ENCODE measurements at places on chromosomes 1 and 21.
A peak's percentile ranks its signal among the peaks of the same experiment; 100 is the strongest.

GRCh38 chr21:42779431-42779861 lies 99.9 kb downstream of the WDR4 start:
- no peak overlapping the region for H3K4me3 ChIP-seq
- H3K27ac ChIP-seq, result no peak overlapping the region
- peaks cover 2% of the 10 kb centered on the region for H3K36me3 ChIP-seq
- peaks cover 16% of the 10 kb centered on the region for H3K4me1 ChIP-seq
- DNase-seq, result no peak

- H3K4me1 ChIP-seq, result peaks cover 11% of the 10 kb centered on the region
- H3K4me3 ChIP-seq, result no peak overlapping the region
- H3K36me3 ChIP-seq, result peaks cover 12% of the 10 kb centered on the region
- no peak for DNase-seq
- no peak overlapping the region for H3K27ac ChIP-seq
These were observed 5.2 kb downstream of the LEPR start for GRCh38 chr1:65425697-65426096.

DNA sequence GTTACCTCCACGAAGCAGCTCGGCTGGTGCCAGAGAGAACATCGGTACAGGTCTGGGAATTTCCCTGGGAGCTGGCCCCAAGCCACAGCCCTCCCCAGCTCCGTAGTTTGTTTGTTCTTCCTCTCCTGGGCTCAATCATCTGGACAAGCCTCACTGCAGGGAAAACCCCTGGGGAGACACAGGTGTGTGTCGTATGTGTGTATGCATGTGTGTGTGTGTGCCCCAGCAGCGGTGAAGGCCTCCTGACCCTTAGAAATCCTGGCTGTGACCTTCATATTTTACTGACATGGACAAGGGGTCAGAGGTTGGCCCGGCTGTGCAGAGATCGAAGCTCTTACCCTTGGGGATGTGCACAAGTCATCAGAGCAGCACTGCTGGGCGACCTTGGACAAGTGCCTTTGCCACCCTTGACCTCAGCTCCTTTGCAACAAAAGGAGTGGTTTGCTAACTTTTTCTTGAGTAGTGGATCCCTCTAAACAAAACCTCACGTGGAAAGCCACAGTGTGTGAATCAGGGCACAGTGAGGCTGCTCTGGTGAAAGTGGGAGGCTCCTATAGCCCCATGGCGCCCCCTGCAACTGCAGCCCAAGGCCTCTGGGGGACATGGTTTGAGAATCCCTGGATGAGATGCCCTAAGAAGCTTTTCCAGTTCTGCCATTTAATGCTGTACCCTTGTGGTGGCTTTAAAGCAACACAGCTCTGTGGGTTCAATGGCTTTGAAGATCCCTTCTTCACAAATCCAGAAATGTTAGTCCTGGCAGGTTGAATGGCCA lies 12.3 kb upstream of the IL22RA1 start:
- no peaks in the 10 kb centered on the region for H3K4me1 ChIP-seq
- no peak overlapping the region for H3K27ac ChIP-seq
- H3K4me3 ChIP-seq, result no peak overlapping the region
- peaks cover 13% of the 10 kb centered on the region for H3K27me3 ChIP-seq
- no peak for DNase-seq
- H3K36me3 ChIP-seq, result peaks cover 4% of the 10 kb centered on the region

DNA sequence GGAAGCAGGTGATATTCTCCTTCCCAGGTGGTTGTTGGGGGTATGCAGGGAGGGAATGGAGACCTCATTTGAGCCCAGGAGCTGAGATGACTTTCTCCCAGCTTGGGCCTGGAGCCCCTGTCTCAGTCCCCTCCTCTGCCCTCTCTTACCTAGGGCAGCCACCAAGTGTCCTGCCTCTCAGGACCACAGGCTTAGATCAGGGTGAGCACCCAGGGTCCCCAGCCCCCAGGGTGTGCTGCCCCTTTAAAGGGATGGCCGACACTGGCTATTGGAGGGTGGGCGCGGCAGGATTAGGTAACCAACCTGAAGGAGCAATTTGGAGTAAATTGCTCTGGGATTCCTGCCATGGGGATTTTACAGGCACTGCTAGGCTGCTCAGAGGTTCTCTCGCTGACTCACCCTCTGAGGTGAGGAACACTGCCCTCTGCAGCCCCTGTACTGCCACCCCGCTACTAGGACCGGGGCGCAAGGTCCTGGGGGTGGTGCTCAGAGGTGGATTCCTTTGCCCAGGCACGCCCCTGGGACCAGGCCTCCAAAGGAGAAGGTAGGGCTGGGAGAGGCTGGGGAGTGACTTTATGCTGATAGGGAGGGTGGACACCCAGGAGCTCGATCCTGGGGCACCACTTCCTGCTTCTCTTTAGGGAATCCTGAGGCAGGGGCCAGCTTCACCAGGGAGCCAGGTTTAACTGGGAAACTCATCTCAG lies 1.5 kb downstream of the RPS6KA1 start:
- H3K36me3 ChIP-seq, result no peaks in the 10 kb centered on the region
- H3K4me3 ChIP-seq, result no peak overlapping the region
- H3K27me3 ChIP-seq, result no peaks in the 10 kb centered on the region
- peak; percentile 68 for DNase-seq
- H3K27ac ChIP-seq, result peak overlapping the region; percentile 82

DNA sequence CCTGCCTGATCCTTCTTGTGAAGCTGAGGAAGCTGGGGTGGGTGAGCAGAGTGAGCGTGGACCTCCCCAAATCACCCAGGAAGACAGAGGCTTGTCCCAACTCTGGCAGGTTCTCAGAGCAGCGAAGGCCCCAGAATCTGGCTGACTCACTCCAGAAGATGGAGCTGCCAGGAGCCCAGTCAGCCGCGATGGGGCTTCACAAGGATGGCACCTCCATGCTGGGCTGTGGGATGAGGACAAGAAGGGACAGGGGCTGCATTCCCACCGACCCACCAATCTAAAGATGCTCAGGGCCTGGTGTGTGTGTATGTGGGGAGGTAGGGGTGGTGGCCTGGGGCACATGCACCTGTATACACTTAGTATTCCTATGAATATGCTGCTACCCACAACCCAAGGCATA lies 52.9 kb downstream of the ATP1A1 start:
- no peak overlapping the region for H3K27ac ChIP-seq
- no peaks in the 10 kb centered on the region for H3K36me3 ChIP-seq
- no peak for DNase-seq
- H3K27me3 ChIP-seq, result no peaks in the 10 kb centered on the region
- no peak overlapping the region for H3K4me3 ChIP-seq

DNA sequence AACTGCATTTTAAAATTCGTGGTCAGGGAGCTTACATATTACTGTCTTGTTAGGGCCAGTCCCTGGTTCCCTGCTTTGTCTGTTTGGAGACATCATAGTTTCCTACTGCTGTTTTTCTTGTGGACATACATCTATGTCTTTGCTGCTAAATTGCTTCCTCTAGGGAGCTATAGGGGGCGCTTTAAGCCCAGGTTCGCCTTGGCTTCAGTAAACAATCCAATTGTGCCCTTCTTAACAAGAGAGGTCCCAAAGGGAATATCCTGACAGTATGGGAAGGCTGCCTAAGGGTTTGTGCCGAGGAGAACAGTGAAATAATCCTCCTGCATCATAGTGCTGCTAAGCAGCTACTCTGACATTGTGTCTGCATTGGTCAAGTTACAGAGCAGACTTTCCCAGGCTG lies 112.5 kb downstream of the USH2A start:
- DNase-seq, result peak; percentile 37
- no peak overlapping the region for H3K27ac ChIP-seq
- no peak overlapping the region for H3K4me3 ChIP-seq
- H3K4me1 ChIP-seq, result no peaks in the 10 kb centered on the region

DNA sequence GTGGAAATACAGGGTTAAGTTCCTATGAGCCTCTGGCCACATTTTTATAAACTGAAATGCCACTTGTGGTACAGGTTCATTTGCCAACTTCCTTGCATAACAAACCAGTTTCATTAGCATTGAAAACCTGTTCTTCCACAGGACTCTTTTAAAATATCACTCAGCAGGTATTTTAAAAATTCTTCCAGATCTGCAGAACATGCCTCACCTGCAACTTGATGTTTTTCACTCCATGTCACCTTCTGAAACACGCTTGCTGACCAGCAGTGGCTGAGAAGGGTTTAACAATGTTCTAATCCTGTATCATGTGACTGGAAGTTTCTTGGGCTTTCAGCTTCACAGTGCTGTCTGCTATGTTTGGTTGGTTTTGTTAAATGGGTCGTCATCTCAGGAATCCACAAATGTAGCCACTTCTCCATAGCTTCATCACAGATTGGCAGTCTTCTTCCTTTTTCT lies 17.6 kb upstream of the CBR3 start:
- no peak overlapping the region for H3K4me3 ChIP-seq
- H3K36me3 ChIP-seq, result no peaks in the 10 kb centered on the region
- H3K4me1 ChIP-seq, result peaks cover 4% of the 10 kb centered on the region
- no peaks in the 10 kb centered on the region for H3K27me3 ChIP-seq
- no peak overlapping the region for H3K27ac ChIP-seq
- no peak for DNase-seq

- DNase-seq, result no peak
- no peaks in the 10 kb centered on the region for H3K4me1 ChIP-seq
- H3K36me3 ChIP-seq, result no peaks in the 10 kb centered on the region
- H3K27ac ChIP-seq, result no peak overlapping the region
These were observed 264.4 kb upstream of the NRIP1 start for GRCh38 chr21:15329191-15329590.

GRCh38 chr1:53321366-53321765 lies 6.5 kb downstream of the LRP8 start:
- DNase-seq, result no peak
- H3K36me3 ChIP-seq, result no peaks in the 10 kb centered on the region
- H3K4me1 ChIP-seq, result no peaks in the 10 kb centered on the region
- H3K4me3 ChIP-seq, result no peak overlapping the region

DNA sequence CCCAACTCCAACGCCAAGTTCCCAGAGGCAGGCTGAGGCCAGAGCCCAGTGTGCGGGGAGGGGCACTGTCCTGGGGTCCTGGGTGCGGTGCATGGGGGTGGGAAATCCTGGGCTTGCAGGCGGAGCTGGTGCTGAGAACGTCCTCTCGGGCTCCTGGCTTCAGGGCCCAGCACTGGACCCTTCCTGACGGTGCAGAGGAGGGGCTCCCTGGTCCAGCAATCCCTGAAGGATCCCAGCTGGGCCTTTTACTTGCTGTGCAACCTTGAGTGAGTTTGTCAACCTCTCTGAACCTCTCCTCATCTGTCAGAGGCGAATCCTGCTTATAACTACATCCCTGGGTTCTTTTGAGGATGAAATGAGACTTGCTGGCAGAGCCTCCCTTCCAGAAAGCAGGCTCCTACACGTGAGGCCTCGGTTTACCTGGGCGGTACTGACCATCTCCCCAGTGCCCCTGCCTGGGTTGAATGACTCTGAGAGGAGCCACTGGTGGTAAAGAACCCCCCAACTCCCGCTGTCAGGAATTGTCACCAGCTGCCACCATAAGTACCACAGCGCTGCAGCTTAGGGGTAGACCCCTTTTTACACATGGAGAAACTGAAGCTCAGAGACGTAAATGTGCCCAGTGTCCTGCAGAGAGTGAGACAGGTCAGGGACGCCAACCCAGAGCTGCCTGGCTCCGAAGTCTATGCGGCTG lies 77.3 kb downstream of the DHRS3 start:
- no peak for DNase-seq
- peaks cover 3% of the 10 kb centered on the region for H3K4me1 ChIP-seq
- H3K27ac ChIP-seq, result peak overlapping the region; percentile 20

DNA sequence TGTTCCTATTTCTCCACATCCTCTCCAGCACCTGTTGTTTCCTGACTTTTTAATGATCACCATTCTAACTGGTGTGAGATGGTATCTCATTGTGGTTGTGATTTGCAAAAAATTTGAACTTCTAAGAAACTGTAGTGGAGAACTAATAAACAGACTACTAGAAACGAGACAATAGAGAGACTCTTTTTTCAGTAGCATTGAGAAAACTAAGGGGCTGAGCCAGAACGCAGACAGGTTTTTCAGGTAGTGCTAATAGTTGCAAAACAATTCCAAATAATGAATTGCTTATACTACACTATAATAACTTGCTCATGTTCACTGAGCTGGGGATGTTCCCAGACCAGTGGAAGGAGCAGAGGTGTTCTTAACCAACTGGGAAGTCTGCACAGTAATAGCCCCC lies 98.8 kb upstream of the DPH5 start:
- H3K36me3 ChIP-seq, result no peaks in the 10 kb centered on the region
- H3K27me3 ChIP-seq, result no peaks in the 10 kb centered on the region
- no peak overlapping the region for H3K27ac ChIP-seq

GRCh38 chr1:200366577-200367253 lies 43.1 kb downstream of the ZNF281 start:
- no peak overlapping the region for H3K27ac ChIP-seq
- DNase-seq, result no peak
- no peaks in the 10 kb centered on the region for H3K4me1 ChIP-seq
- H3K4me3 ChIP-seq, result no peak overlapping the region

DNA sequence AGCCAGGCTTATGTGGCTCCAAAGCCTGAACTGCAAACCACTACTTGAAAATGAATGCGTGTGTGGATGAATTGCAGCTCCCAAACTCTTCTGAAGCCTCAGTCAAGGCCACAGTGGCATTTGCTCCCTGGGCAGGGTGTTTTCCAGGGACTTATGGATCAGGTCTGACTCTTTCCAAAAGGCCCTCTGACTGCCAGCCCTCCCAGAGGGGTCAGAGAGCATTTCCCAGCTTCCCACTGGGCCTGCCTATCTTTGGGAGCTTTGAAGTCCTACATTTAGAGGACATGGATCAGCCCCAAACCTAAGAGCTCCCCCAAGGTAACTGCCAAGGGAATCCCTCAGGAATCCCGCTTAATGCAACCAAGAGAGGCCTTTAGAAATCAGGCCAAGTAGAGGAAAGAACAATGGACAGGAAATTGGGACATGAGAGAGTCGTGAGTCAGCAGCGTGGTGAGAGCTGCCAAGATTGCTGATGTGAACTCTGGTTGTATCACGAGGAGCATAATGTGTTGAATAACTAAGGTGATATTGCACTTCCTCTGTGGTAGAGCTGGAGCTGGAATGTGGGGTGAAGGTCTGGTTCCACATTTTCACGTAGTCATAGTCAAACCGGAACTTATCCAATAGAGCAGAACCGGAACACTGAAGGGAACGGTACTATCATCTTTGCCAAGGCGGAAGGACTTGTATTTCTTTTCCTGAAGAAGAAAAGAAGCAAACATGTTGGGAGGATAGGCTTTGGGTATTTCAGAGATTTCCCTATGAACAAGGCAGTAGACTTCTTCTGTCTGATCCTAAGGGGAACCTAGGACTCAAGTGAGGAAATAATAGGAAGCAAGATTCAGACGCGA lies 99.4 kb upstream of the JUN start:
- H3K4me3 ChIP-seq, result no peak overlapping the region
- peak overlapping the region; percentile 91 for H3K27ac ChIP-seq
- no peaks in the 10 kb centered on the region for H3K36me3 ChIP-seq
- DNase-seq, result no peak
